ENCODE measurements at places on chromosomes 1 and 21. TPM values are rescaled to one million over a fixed set of nuclear protein-coding genes. Genes with fewer than 3 reads are reported as not detected.

The CLK2 gene
- 69.1 TPM for polyA plus RNA-seq

The TBX15 gene
- polyA plus RNA-seq, result 2.1 TPM

The EDARADD gene
- 21.5 TPM for polyA plus RNA-seq

The SLAMF9 gene
- polyA plus RNA-seq, result not detected

The DEPDC1 gene
- 9.4 TPM for polyA plus RNA-seq

The HSPG2 gene
- 34.2 TPM for polyA plus RNA-seq

GRCh38 chr1:242569867-242570266, 45.4 kb upstream of the PLD5 start:
- no peak for DNase-seq

- no peak for DNase-seq
Observed at GRCh38 chr1:162217706-162218105, 148.2 kb downstream of the NOS1AP start.

DNA sequence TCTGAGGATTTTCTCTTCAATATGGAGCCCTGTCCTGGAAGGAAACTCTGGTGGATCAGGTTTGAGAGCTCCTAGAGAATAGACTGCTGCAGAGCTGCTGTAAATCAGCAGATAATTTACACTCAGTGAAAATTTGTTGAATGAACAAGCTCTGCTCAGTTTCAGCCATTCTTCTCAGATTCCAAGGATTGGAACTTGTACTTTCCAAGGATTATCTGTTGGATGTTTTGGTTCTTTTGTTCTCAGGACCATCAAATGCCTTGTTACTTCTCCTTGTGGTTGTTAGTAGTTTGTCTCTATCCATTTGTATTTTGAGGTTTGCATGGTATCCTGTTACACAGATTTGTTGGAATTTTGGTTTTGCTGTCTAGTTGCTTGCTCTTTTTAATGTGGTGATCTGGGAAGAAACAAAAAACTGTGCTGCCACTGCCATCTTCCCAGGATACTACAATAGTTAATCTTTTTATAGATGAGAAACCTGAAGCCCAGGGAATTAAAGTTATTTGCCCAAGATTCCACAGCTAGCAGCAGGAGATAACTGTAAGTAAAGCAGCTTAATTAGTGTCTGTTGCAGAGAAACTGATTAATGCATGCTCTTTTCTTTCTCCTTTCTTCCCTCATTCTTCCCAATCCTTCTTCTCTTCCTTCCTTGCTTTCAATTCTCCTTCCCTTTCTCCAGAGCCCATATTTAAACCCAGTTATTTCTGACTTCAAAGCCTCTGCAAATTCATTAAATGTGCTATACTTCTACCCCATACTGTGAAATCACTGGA, 21.7 kb upstream of the KIFAP3 start:
- DNase-seq, result no peak

DNA sequence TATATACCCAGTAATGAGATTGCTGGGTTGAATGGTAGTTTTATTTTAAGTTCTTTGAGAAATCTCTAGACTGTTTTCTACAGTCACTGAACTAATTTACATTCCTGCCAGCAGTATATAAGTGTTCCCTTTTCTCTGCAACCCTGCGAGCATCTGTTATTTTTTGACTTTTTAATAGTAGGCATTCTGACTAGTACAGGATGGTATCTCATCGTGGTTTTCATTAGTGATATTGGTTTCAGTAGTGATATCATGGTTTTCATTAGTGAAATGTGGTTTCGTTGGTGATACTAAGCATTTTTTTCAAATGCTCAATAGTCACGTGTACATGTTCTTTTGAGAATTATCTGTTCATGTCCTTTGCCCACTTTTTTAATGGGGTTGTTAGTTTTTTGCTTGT, 316.8 kb downstream of the PTBP2 start:
- DNase-seq, result no peak

DNA sequence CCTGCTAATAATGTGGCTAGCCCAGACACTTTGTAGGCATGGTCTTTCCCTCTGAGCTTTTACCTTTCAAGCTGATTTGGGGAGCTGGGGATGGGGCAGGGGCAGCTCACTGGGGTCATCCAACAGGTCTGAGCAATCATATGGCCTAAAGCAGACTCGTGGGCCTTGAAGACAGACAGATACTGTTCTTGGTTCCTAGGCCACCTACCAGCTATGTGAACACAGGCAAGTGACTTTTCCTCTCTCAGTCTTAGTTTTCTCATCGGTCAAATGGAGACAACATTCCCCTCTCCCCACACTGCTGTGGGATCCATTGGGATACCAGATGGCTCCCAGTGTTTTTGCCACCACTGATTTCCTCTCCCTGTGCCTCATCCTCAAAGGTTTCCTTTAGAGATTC, 181.8 kb downstream of the RRAGC start:
- DNase-seq, result no peak

- no peak for DNase-seq
Observed at GRCh38 chr1:62398377-62398776, 38.5 kb upstream of the USP1 start.

- peak; percentile 93 for DNase-seq
Observed at GRCh38 chr1:230127105-230128054, 60.3 kb downstream of the GALNT2 start.

GRCh38 chr1:6144175-6144574, 35.9 kb downstream of the CHD5 start:
- no peak for DNase-seq

- peak; percentile 27 for DNase-seq
Observed at GRCh38 chr1:54125386-54126070, 27.3 kb downstream of the CDCP2 start.

GRCh38 chr1:169110689-169111447, 4.4 kb downstream of the ATP1B1 start:
- DNase-seq, result no peak

DNA sequence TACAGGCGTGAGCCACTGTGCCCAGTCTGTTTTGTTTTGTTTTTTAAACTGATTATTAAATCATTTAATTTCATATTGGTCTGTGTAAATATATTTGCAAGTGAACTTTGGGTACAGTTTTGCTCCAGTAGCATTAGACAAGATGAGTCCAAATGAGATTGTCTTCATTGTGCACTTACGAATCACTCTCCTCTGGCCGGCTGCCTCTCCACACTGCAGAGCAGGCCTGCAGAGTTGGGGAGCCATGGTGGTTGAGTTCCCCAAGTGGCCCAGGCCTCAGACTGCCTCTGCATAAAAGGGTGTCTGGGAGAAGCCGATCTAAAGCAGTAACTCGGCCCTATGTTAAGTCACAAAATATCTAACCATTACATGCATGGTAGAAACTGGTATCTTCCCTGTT, 74.8 kb downstream of the ATP5PO start:
- no peak for DNase-seq

- no peak for DNase-seq
Observed at GRCh38 chr1:233883671-233884070, 20.8 kb upstream of the SLC35F3 start.

- no peak for DNase-seq
Observed at GRCh38 chr1:7620196-7620595, 150.9 kb upstream of the VAMP3 start.
